Stimulated activated CD8-positive, alpha-beta memory T cell treated with anti-CD3 and anti-CD28 coated beads, Interleukin-2, amount 100 ng/mL, for 1 hour (primary cell): ENCODE measurements at places on chromosomes 3 and 15.

DNA sequence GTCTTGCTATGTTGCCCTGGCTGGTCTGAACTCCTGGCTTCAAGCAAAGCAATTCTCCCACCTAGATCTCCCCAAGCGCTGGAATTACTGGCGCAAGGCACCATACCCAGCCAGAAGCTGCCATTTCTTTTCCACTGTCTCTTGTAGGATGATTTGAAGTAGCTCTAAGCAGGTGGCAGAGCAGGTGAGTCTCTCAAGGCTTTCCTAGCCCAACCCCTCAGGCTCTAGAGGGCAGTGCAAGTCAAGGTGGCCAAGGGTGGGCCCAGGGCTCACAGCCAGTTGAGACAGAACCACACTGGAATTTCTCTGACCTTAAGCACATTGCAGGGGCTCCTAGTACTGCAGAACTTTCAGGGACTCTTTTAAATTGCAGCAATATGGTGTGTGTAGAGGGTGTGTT is 15.6 kb upstream of the DAG1 start:
- DNase-seq = no peak

- DNase-seq = no peak
Observed at GRCh38 chr3:194527726-194528125, 40.9 kb upstream of the ATP13A3 start.

DNA sequence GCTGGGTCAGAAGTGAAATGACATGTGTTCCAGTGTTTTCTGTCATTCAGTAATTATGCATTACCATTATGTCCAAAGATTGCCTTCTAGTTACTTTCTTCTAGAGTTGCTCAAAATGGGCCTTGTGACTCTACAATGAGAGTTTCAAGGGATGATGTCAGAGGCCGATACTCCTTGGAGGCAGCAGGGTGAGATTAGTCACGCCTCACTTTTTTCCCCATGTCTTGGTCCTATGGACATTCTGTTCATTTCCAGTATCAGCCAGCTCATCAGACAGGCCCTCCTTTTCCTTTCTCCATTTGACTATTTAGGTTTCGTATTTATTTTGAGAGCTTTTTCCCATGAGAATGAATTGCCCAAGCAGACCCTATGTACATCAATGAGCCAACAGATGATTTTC is 17.5 kb downstream of the VGLL3 start:
- no peak for DNase-seq

GRCh38 chr15:76334438-76335306 is 1.9 kb upstream of the ISL2 start:
- no peak for DNase-seq

- no peak for DNase-seq
Observed at GRCh38 chr3:172307141-172307560, 141.1 kb downstream of the GHSR start.

DNA sequence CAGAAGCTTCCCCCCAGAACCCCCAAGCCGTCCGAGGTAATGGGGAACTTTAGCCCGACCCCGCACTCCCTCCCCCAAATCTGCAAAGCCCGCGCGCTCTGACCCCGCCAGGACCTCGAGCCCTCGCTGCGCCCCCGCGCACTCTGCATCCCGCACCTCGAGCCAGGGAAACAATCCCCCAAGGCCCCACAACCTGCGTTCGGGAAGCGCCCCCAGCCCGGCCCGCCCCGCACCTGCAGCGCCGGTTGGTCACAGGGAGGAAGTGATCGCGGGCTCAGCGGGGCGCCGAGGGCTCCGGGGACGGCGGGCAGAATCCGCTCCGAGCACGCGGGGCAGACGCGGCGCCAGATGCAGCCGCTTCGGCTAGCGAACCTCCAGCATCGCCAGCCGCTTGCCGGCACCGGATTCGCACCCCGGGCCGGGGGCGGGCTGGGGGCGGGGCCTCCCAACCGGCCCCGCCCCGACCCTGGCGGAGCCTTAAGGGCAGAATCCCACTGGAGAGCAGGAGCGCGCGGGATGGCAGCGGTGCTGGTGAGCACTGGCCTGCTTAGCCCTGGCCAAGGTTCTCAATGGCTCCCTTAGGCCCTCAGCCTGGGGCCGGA is at the start of gene CAMKV:
Gene CAMKV (minus strand): TSS at position 382 of the 602 bp plus-strand sequence. CDS start 7,518 bp downstream, outside the sequence.
- DNase-seq = no peak

GRCh38 chr3:95408464-95408862 is 1345.6 kb downstream of the NSUN3 start:
- DNase-seq = no peak

GRCh38 chr15:81105545-81105944 is 28.5 kb upstream of the CFAP161 start:
- DNase-seq = no peak

DNA sequence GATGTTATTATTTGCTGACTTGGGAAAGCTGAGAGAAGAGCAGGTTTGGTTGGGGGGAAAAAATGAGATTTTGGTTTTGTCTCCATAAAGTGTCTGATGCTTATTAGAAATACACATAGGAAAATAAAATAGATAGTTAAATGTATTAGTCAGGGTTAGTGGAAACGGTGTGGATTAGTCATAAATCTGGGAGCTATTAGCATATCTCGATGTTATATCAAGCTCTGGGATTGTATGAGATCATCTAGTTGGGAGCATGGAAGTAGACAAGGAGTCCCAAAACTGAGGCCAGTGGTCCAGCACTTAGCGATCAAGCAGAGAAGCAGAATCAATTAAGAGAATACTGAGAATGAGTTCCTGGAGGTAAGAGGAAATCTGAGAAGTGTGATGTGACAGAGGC is 845.5 kb downstream of the ROBO2 start:
- DNase-seq = no peak

GRCh38 chr15:71154607-71155200 is 39.4 kb downstream of the THSD4 start:
- no peak for DNase-seq

DNA sequence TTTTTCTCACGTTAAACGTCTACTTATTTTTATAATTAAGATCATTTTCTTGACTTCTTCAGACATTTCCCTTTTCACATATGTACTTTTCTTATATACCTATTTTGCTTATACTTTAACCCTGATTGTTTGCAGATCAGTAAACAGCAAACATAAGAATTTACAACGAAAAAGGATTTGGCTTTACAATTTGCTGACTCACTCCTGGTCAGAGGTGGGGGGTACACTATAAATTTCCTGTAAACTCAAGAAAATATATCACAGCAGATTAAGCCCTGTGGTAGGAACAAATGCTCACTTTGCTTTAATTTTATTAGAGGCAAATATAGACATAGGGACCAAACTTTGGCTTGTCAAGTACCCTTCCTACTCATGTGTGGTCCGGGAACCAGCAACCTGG is 185.0 kb downstream of the PLCL2 start:
- no peak for DNase-seq

DNA sequence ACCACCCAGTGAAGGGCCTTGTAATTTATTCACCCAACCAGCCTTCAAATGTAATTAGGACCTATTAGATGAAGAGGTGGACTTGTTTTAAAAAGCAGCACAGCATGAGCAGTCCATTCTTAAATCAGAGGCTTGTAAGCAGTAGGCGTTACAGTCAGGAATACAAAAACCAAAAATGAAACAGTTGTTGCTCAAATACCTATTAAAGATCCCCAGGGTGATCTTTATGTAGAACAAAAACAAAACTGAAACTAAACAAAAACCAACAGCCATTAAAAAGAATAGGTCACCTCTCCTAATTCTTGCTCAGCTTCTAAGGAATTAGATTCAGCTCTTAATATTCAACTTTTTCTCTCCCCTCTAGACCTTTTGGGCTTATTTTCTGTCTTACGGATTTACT is 104.9 kb upstream of the ST8SIA2 start:
- no peak for DNase-seq

DNA sequence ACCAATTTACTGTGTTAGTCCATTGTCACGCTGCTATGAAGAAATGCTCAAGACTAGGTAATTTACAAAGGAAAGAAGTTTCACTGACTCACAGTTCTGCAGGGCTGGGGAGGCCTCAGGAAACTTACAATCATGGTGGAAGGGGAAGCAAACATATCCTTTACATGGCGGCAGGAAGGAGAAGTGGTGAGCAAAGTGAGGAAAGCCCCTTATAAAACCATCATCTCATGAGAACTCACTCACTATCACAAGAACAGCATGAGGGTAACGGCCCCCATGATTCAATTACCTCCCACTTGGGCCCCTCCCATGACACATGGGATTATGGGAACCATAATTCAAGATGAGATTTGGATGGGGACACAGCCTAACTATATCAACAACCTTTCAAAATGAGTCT is 20.2 kb downstream of the USF3 start:
- no peak for DNase-seq

DNA sequence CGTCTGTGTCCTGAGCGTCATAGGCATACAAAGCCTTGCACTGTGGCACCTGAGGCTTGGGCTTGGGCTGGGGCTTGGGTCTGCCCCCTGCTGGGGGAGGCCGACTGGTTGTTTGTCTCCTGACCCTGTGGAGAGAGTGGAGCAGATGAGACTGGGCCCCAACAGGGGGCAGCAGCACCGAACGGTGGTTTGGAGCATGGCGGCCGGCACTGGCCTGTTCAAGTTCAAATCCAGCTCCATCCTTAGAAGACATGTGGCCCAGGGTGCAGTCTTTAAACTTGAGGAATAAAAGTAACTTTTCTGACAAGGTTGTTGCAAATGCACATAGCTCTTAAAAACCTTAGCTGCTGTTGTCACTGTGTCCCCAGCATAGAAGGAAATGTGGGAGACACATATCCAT is 33.3 kb downstream of the CCNB2 start:
- peak; percentile 27 for DNase-seq

GRCh38 chr15:95590533-95591044 is 739.9 kb upstream of the NR2F2 start:
- no peak for DNase-seq
